Right renal cortex interstitium (tissue), 3 donors: ENCODE measurements at places on chromosomes 1 and 21.
A peak's percentile ranks its signal among the peaks of the same experiment; 100 is the strongest.

DNA sequence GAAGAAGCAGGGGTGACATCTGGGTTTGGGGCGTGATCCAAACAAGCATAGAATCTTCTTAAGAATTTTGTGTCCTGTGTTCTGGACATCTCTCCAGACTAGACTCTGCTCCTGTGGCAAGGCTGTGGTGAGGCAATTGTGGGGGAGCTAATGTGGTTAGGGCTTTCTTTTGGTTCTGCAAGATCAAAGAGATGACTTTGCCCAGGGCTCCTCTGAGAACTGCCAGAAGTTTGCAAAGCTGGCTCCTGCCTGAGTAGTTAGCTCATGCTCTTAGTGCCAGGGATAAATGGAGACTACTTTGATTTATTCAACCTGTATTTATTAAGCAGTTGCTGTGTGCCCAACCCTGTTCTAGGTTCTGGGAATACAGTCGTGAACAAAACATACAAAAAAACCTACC lies 34.0 kb upstream of the CRNN start:
- DNase-seq, result no peak

- DNase-seq, result no peak
These were observed 33.2 kb downstream of the KCNK1 start for GRCh38 chr1:233647073-233647472.

GRCh38 chr1:75643460-75643859 lies 32.5 kb upstream of the SLC44A5 start:
- no peak for DNase-seq

- no peak for DNase-seq
These were observed 9.2 kb downstream of the PTBP2 start for GRCh38 chr1:96730574-96731298.

GRCh38 chr1:30929135-30929889 lies 20.8 kb upstream of the SDC3 start:
- DNase-seq, result no peak

DNA sequence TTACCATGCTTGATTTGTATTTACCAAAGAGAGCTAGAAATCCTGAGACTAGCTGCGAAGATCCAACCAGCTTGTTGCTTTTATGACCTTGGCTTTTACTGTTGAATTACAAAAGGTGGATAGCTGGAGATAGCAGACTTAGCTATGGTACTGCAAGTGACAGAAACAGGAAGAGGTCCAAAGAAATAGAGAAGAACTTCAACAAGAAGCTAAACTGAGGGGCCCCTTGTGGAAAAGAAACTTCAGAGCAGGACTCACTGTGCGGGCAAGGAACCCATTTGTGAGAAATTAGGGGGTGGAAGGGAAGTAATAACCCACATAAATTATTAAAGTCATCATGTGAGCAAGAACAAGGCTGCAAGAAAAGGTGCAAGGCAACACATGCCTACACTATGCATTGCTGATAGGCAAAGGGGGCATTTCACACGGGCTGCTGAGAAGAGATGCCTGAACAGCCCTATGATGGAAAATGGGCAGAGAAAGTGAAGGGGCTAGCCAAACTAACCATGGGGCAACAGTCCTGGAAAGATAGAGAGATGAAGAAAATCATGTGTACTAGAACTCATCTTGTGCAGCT lies 116.6 kb upstream of the PRDX6 start:
- DNase-seq, result no peak

DNA sequence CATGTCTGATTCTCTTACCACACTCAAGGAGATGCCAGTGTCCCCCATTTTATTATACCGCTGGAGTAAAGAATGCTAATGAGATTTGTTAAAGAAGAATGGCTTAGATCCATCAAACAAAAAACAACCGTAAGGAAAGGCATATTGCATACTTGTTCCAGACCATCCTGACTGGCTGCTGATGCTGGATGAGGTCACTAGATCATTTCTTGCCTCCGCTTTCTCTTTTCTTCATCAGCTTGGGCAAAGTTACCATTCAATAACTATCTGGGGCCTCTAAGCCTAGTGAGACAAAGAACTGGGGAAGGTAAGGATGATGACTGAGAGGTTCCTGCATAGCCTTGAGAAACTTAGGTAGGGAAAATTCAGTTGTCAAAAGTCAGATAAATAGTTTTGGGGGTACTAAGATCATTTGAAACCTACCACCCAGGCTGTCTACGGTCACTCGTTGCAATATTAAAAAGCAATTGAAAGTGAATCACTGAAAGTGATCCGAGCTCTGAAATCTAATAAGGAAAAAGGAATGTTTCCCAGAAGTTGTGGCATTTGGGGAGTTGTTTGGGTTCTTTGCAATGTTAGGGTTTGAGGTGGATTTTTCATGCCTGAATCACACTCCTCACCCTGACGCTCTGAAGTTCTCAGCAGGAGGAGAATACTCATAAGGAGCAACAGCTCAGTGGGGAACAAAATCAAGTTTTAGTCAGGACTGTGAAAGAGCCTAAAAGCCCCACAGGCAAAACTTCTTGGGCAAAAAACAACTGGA lies 176.8 kb downstream of the HHIPL2 start:
- no peak for DNase-seq

- no peak for DNase-seq
These were observed 187.0 kb upstream of the HP1BP3 start for GRCh38 chr1:20974069-20974468.

DNA sequence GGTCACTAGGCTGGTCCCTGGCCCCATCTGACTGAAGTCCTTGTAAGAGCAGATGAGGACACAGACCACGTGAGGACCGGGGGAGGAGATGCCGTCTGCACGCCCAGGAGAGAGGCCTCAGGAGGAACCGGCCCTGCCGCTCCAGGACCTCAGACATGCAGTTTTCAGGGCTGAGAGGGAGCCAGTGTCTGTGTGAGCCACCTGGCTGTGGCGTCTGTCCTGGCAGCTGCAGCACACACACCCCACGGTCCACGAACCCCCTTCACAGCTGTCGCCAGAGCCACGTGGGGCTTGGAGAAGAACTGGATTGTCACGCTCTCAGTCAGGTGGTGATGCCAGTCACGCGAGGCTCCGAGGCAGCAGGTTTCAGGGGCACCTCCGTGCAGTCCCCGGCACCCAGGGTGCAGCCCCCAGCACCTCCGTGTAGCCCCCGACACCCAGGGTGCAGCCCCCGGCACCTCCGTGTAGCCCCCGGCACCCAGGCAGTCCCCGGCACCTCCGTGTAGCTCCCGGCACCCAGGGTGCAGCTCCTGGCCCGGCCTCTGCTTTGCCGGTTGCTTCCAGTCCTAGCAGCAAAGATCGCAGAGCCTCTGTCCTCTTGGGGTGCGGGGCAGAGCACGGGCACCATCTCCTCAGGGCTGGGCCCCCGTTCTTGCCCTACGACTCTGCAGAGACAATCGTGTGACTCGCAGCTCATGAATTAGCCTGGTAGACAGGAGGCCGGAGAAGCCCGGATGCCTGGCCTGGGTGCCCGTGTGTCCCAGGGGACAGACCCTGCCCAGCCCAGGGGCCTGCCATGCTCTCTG lies 19.0 kb upstream of the SUMO3 start:
- no peak for DNase-seq

GRCh38 chr1:99820546-99820945 lies 29.6 kb upstream of the AGL start:
- no peak for DNase-seq

DNA sequence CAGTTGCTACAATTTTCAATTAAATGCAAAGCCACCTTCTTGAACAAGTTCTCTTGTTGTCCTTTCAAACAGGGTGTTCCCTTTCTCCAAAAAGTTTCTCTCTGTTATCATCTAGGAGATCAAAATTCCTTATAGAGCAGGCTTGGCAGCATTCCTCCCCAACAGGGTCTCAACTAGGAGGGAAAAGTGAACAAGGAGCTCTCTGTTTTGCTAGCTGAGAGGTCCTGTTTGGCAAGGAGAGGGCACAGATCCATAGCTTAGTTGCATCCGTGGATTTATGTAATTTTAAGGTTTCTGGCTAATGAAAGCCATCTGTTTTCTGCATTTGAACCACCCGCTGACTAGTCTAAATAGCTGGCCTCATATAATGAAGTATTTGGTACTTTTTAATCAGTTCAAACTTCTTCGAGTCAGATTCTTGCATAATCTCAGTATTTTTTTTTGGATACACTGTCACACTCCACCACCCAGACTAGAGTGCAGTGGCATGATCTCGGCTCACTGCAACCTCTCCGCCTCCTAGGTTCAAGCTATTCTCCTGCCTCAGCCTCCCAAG lies 54.0 kb downstream of the APP start:
- DNase-seq, result no peak

GRCh38 chr1:154730259-154730658 lies 122.3 kb upstream of the ADAR start:
- no peak for DNase-seq

GRCh38 chr1:52676249-52676903 lies 21.8 kb downstream of the COA7 start:
- DNase-seq, result no peak

DNA sequence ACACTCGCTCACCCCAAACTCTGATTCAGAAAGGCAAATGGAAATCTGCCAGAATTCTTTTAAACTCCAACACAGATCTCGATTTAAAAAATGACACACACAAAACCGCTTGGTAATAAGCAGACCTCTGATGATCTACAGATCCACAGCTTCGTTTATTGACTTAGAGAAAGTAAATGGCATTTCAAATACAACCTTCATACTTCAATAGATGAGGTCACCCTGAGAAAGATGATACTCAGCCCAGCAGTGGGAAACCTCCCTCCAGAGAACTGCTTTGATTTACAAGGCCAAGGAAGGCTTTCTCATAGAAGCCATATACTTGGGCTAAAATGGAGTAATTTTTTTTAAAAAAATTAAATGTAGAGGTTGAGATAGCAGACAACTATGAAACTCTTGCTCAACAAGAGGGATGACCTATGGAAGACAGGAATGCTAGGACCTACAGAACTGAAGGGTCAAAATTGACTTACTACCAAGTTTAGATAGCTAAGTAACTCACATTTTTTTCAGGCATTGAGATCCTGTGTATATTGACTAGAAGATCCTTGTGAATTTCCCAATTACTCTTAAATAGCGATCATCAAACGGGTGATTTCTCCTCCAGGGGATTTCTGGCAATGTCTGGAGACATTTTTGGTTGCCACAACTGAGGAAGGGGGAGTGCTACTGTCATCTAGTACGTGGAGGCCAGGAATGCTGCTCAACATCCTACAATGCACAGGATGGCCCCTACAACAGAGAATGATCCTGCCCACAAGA lies 143.9 kb downstream of the CLIC6 start:
- DNase-seq, result no peak

- peak; percentile 51 for DNase-seq
These were observed 228.9 kb downstream of the TNR start for GRCh38 chr1:175514387-175514953.
